ENCODE measurements at places on chromosomes 6 and 20.

- no peak for DNase-seq
Observed at GRCh38 chr6:44146685-44147084, 11.9 kb upstream of the CAPN11 start.

GRCh38 chr20:48287021-48287494 lies 501.8 kb upstream of the SULF2 start:
- no peak for DNase-seq

GRCh38 chr6:12962529-12962928 lies 246.0 kb downstream of the PHACTR1 start:
- DNase-seq, result no peak

- DNase-seq, result no peak
Observed at GRCh38 chr20:7723284-7723683, 217.0 kb downstream of the HAO1 start.

DNA sequence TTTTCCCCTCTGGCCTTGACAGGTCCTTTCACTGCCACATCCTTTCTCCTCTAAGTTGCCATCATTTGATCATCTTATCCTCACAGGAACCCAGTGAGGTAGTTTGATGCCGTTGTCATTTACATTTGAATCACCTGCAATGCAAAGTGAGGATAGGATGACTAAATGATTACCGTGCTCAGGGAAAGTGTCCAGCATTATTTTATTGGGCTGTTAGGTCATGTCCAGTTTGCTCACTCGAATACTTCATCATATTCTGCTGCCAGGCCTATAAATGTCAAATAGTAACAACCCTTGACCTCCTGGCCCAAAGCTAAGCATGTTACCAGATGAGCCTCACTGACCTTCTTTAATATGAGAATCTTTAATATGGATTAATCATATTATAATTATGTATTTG lies 1068.7 kb upstream of the FLRT3 start:
- no peak for DNase-seq

GRCh38 chr6:135537741-135538301 lies 40.3 kb upstream of the AHI1 start:
- no peak for DNase-seq

All from CD14-positive monocyte (primary cell).